EH (cell line): ENCODE measurements at places on chromosomes 2 and 18.

- DNase-seq, result no peak
Observed at GRCh38 chr2:3171564-3172264, 205.9 kb downstream of the EIPR1 start.

DNA sequence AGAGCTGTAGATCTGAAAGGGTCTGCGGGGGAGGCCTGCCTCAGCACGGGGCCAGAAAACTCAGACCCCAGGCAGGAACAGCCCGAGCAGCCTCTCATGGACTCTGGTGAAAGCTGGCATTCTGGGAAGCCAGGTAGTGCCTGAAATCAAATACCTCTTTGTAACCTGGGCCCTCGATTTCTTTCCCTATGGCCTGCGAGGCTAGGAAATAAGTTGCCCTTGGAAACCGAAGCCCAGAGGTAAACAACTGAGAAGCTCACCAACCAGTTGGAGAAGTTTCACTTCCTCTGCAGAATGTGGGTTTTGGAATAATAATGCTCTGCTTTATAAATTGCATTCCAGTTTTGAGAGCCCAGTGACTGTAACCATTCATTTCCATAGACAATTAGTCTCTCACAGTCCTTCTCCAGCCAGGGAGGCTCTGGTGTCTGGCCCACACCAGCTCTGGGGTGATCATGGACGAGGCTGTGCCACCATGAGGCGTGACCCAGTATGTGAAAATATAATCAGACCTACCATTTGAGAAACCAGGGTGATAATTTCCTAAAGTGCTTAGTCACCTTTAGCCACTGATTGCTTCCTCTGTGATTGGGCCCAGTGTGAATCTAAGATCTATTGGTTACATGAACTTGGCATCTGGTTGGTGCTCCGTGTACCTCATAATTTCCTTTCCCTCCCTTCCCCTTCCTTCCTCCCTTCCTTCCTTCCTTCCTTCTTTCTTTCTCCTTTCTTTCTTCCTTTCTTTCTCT is 133.1 kb upstream of the PELI1 start:
- DNase-seq, result peak; percentile 34

- DNase-seq, result peak; percentile 4
Observed at GRCh38 chr2:66649006-66649405, 214.1 kb downstream of the MEIS1 start.

DNA sequence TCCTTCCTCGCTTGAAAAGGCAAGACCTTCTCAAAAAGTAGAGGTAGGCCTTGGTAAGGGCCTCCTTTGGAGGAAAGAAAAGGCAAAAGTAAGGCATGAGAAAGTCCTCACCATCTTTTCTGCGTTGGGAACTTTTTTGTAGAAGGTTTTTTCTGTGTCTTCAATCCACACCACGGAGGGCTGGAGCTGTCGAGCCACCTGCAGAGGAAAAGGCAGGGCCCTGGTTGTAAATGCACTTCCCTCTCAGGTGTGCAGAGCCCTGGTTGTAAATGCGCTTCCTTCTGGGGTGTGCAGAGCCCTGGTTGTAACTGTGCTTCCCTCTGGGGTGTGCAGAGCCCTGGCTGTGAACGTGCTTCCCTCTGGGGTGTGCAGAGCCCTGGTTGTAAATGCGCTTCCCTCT is 80.2 kb upstream of the ASB18 start:
- DNase-seq, result no peak

- peak; percentile 64 for DNase-seq
Observed at GRCh38 chr2:138948070-138948539, 167.9 kb upstream of the NXPH2 start.

- DNase-seq, result no peak
Observed at GRCh38 chr18:28043631-28044030, 133.3 kb downstream of the CDH2 start.

DNA sequence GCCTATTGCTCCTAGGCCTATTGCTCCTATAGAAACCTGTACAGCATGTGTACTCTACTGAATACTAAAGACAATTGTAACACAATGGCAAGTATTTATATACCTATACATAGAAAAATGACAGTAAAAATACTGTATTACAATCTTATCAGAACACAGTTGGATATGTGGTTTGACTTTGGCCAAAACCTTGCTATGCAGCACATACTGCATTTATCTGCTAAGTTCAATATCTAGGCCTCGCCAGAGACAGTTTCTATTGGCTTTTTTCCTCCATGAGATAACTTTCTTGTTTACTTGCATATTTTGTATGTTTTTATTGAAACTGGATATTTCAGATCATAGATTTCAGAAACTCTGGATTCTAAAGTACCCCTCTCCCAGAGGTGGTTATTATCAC is 19.3 kb upstream of the TMEM87B start:
- no peak for DNase-seq

GRCh38 chr18:46427216-46427995 is 229.6 kb downstream of the LOXHD1 start:
- DNase-seq, result no peak

- peak; percentile 18 for DNase-seq
Observed at GRCh38 chr2:105912081-105912480, 167.4 kb downstream of the NCK2 start.

- DNase-seq, result peak; percentile 6
Observed at GRCh38 chr2:121189011-121189410, 96.0 kb downstream of the TFCP2L1 start.

DNA sequence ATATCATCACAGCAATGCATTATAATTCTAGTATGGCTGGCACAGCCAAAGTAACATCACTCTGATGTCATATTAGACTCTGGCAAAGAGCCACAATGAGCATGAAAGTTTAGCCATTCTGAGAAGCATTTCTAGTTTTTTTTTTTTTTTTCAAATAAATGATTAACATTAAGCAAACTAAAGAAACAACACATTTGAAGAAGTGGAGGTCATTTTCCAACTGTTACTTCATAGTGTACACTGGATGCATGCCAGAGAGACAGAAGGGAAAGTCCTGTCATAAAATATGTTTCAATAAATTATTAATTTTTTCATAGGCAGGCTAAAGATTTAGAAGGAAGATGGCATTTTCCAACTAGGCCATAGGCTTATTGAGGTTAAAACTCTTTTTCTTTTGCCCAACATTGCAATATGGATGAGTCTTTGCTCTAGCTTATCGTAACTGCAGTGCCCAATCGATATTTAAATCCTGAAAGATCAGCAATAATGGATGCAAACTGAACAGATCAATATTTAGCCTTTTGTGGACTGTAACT is 1630.4 kb upstream of the ACVR2A start:
- DNase-seq, result no peak

- no peak for DNase-seq
Observed at GRCh38 chr2:46929612-46930011, 14.0 kb upstream of the MCFD2 start.

- no peak for DNase-seq
Observed at GRCh38 chr2:183117226-183117625, 7.0 kb upstream of the NUP35 start.

DNA sequence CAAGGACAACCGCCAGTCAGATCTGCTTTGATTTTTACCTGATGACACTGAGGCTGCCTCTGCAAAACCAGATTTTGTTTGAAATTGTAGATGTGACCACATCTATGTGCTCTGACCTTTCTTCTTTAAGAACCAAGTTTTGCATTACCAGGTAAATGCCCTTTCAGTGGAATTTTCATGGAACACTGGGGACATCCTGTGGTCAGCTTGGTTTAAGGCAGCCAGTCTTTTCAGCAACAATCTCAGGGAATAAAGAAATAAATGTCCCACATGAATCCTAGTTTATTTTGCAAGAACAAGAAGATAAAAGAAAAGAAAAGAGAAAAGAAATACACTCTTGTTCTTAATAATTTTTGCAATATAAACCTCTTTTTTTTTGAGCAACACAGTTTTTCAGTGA is 90.6 kb downstream of the POU3F3 start:
- DNase-seq, result peak; percentile 1

GRCh38 chr2:129113776-129114175 is 795.1 kb upstream of the HS6ST1 start:
- no peak for DNase-seq

GRCh38 chr2:79181617-79182016 is 22.1 kb upstream of the REG3A start:
- no peak for DNase-seq

DNA sequence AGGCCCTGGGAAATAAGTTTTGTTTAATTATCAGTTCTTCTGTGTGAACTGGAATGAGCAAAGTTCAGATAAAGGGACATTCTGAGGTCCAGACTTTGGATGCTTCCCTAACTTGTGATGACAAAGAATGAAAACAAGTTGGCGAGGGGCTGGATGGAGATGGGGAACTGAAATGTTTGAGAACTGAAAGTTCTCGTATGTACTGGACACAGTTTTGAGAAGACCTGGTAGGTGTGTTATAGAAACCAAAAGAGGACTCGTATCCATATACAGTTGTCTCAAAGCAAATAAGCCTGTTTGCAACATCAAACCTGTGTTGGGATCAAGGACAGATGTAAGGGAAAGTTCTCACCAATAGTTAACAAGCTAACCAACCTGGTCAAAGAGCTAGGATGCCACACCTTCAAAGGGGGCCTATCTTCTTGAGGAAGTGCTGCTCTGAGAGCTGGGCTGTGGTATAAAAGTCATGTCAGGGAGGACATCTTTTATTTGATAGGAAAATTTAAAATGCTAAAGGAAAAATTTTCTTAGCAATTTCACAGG is at the start of gene UPP2:
Gene UPP2 (plus strand): TSS at position 493 of the 543 bp plus-strand sequence. CDS start 188 bp downstream, outside the sequence.
- DNase-seq, result no peak

- no peak for DNase-seq
Observed at GRCh38 chr2:15271276-15271675, 289.9 kb downstream of the NBAS start.

- no peak for DNase-seq
Observed at GRCh38 chr18:36265015-36265414, 32.5 kb upstream of the FHOD3 start.

DNA sequence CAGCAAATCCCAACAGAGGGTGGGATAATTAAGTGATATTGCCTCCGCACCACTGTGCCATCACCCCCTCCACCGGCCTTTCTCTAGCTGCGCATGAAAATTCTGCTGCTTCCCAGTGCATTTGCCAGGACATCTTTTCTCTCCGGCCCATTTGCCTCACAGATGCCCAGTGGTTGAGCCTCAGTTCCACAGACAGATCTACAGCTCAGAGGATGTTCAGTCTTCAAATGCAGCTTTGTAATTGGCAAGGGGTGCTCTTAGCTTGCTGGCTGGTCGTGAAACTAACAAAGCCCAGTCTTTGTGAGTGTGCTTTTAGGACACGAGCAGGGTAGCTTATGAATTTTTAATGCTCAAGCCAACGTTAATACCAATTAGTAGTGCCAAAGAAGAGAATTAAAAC is 253.3 kb upstream of the REV1 start:
- no peak for DNase-seq

GRCh38 chr2:229196448-229196847 is 74.6 kb downstream of the PID1 start:
- no peak for DNase-seq

GRCh38 chr2:208671886-208672680 is 265.5 kb downstream of the PTH2R start:
- DNase-seq, result no peak
